Left lung (tissue), 14 donors: ENCODE measurements at places on chromosomes 13 and 19. TPM values are rescaled to one million over a fixed set of nuclear protein-coding genes. Genes with fewer than 3 reads are reported as not detected.

DNA sequence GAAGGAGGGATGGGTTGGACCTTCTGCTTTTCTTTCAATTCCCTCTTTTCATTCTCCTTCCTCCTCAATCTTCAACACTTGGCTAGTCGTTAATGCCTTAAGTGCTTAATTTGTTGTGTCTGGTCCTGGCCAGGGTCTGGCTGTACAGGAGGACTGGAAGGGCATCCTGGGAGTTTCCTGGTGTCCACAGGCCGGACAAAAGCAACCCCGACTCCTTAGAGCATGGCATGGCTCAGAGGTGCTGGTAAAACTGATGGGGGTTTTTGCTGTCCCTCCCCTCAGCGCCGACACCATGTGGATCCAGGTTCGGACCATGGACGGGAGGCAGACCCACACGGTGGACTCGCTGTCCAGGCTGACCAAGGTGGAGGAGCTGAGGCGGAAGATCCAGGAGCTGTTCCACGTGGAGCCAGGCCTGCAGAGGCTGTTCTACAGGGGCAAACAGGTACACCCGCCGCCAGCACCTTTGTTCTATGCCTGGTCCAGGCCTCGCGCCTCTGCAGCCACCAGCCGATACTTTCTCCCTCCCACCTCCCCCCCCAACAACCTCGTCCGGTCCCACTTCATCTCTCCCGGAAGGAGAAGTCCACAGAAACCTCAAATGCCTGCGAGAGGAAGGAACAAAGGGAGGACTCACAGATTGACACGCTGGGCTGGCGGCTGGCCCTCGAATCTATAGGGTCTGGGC is 1.4 kb downstream of the UHRF1 start:
- H3K27me3 ChIP-seq, result peaks cover 15% of the 10 kb centered on the region
- peak overlapping the region; percentile 63 for H3K4me3 ChIP-seq
- DNase-seq, result peak; percentile 41
- peaks cover 12% of the 10 kb centered on the region for H3K4me1 ChIP-seq
- H3K27ac ChIP-seq, result peak overlapping the region; percentile 60

GRCh38 chr19:34428549-34429285 is 536 bp downstream of the UBA2 start:
- peak; percentile 34 for DNase-seq
- H3K4me3 ChIP-seq, result peak overlapping the region; percentile 94
- peak overlapping the region; percentile 85 for H3K27ac ChIP-seq
- no peaks in the 10 kb centered on the region for H3K27me3 ChIP-seq
- no peaks in the 10 kb centered on the region for H3K36me3 ChIP-seq

- H3K4me3 ChIP-seq, result no peak overlapping the region
- peak overlapping the region; percentile 76 for H3K27ac ChIP-seq
- no peak for DNase-seq
- no peaks in the 10 kb centered on the region for H3K36me3 ChIP-seq
- H3K4me1 ChIP-seq, result peaks cover 13% of the 10 kb centered on the region
These were observed 95.3 kb downstream of the KL start for GRCh38 chr13:33111414-33112110.

GRCh38 chr13:75547917-75548316 is 1.7 kb upstream of the UCHL3 start:
- H3K27ac ChIP-seq, result no peak overlapping the region
- H3K4me1 ChIP-seq, result peaks cover 6% of the 10 kb centered on the region
- no peaks in the 10 kb centered on the region for H3K27me3 ChIP-seq
- DNase-seq, result no peak
- no peaks in the 10 kb centered on the region for H3K36me3 ChIP-seq

DNA sequence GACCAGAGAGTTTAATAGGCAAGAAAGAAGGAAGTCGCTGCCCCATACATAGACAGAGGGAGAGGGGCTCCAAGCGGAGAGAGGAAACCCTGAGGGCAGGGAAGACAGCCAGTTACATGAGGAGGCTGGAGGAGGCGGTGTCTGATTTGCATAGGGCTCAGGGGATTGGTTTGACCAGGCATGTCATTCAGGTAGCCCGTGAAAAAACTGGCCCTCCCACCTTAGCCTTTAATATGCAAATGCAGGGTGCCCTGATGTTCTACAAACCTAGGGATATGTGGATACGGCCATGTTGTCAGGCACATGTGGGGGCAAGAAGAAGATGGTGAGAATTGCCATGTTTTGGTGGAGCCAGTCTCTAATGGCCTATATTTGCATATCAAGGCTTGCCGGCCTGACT is 1461.6 kb downstream of the PCDH9 start:
- no peak overlapping the region for H3K27ac ChIP-seq
- DNase-seq, result no peak
- no peaks in the 10 kb centered on the region for H3K4me1 ChIP-seq
- H3K4me3 ChIP-seq, result no peak overlapping the region

- H3K27ac ChIP-seq, result peak overlapping the region; percentile 4
- H3K4me3 ChIP-seq, result no peak overlapping the region
- no peaks in the 10 kb centered on the region for H3K36me3 ChIP-seq
These were observed 30.0 kb downstream of the CEACAM1 start for GRCh38 chr19:42498169-42498757.

DNA sequence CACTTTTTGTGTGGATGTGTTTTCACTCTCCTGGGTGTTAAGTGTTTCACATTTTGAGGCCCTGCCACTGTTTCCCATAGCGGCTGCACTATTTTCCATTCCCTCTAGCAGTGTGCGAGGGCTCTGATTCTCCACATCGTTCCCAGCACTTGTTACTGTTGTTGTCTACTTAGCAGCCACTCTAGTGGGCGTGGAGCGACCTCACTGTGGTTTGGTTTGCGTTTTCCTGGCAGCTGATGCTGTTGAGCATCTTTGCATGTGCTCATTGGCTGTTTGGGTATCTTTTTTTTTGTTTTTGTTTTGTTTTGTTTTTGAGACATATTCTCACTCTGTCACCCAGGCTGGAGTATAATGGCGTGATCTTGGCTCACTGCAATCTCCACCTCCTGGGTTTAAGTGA is 14.4 kb downstream of the NAXD start:
- peak; percentile 31 for DNase-seq
- H3K4me3 ChIP-seq, result no peak overlapping the region
- no peak overlapping the region for H3K27ac ChIP-seq
- H3K36me3 ChIP-seq, result peaks cover 60% of the 10 kb centered on the region
- no peaks in the 10 kb centered on the region for H3K27me3 ChIP-seq
- H3K4me1 ChIP-seq, result no peaks in the 10 kb centered on the region

DNA sequence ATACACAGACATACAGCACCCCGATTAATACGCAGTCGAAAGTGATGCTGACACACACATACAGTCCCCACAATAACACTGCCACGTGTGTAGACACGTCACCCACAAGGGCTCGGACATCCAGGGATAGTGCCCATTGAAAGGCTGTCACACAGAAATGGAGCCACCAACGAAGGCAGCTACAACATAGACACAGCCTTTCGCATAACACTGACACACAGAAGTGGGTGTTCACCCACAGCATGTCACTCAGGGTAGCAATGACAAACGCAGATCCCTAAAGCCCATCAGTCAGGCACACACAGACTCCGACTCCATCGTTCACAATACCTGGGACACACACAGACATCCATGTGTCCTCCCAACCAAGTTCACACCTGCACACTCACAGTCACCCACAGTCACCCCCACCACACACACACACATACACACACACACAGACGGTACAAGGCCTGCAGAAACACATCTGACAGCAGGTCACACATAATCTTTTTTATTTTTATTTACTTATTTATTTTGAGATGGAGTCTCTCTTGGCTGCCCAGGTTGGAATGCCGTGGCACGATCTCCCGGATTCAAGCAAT is 10.4 kb upstream of the NANOS3 start:
- no peaks in the 10 kb centered on the region for H3K36me3 ChIP-seq
- H3K27me3 ChIP-seq, result peaks cover 32% of the 10 kb centered on the region
- H3K4me3 ChIP-seq, result no peak overlapping the region
- no peak for DNase-seq

DNA sequence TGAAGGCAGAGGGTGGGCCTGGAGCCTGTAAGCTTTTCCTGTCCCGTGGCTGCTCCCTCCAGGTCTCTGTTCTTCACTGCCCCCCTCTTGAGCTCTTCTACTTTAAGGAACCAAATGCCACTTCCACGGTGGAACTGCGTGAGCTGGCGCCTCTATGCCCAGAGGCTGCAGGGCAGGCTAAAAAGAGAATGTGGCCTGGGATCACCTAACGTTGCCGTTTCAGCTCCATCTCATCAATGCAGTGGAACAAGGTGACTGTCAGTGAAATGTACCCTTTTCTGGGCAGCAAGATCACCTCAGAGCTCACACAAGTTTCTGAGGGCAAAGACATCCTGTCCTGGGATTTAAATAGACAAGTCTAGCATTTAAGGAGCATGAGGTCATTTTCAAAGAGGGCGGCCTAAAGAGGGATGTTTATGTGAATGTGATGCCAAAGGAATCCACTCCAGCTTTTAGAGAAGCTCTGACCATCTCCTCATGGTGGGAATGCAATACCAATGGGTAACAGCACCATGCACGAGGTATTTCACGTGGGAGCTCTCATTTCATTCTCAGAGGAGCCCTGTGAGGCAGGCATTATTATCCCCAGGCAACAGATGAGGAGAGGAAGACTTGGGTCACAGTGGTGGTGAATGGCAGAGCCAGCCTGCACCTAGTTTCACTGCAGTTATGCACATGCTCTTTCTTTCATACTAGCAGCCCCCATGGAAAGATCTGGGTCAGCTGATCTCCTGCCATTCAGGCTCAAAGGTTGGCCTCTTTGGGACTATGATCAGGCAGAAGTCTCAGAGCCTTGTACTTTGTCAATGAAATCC is 39.3 kb downstream of the RGCC start:
- H3K36me3 ChIP-seq, result no peaks in the 10 kb centered on the region
- no peak overlapping the region for H3K4me3 ChIP-seq
- DNase-seq, result no peak
- H3K4me1 ChIP-seq, result peaks cover 28% of the 10 kb centered on the region

DNA sequence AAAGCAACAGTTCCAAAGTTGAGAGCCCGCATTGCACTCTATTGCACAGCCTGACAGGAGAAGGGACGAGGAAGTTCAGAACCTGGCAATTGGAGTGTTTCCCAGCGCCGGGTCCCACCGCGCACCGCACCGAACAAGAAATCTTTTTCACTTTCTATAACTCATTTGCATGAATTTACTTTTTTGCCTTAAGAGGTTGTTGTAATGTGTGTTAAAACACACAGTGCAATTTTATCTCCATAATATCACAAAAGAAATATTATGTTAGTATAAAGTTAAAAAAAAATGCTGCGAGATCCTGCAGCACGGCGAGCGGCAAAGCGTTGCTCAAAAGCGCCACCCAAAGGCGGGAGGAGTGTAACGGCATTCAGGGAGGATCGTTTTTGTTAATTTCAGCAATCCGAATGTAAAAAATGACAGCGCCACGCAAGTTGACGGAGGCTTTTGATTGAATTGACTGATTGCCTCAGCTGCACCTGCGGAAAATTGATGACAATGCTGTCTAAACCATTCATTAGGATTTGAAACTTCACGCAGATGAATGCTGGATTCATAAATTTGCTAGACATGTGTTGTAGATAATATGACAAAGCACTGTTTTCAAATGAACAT is 303.6 kb upstream of the ZNF507 start:
- no peak overlapping the region for H3K27ac ChIP-seq
- H3K36me3 ChIP-seq, result no peaks in the 10 kb centered on the region
- H3K27me3 ChIP-seq, result no peaks in the 10 kb centered on the region
- peak; percentile 43 for DNase-seq
- peak overlapping the region; percentile 14 for H3K4me3 ChIP-seq
- no peaks in the 10 kb centered on the region for H3K4me1 ChIP-seq

DNA sequence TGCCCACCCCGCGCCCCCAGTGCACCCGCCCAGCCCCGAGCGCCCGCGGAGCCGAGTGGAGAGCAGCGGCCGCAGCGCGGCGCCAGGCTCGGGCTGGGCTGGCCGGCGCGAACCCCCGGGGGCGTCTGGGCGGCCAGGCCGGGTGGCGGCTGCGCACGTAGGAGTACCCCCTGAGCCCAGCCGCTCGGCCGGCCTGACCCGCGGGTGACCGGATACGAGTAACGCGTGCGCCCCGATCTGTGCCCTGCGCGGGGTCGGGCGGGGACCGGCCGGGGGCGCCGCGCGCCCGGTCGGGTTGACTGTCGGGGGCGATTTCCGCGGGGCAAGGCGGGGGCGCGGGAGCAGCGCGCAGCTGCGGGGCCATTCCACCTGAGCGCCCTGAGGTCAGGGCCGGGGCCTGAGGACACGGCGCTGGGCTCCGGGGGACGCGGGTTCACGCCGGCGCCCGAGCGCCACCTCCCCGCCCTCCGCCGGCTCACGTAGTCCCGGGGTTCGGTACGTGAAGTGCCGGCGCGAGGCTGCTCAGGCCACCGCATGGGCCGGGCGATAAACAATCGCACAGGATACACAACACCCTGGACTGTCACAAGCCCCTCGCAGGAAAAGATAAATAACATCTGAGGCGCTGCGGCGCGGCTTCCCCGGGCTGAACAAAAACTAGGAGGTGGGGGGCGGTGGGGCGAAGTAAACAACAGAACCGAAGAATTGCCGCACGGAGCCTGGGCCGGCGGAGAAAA is 37.6 kb upstream of the FLT1 start:
- H3K4me3 ChIP-seq, result peak overlapping the region; percentile 43
- peak; percentile 82 for DNase-seq
- H3K27me3 ChIP-seq, result peaks cover 78% of the 10 kb centered on the region
- H3K4me1 ChIP-seq, result peaks cover 36% of the 10 kb centered on the region

GRCh38 chr13:109704771-109705635 is 81.4 kb downstream of the IRS2 start:
- peak overlapping the region; percentile 92 for H3K27ac ChIP-seq
- peak overlapping the region; percentile 12 for H3K4me3 ChIP-seq
- H3K36me3 ChIP-seq, result no peaks in the 10 kb centered on the region

GRCh38 chr13:107244241-107244640 is 676.3 kb upstream of the ARGLU1 start:
- H3K4me3 ChIP-seq, result no peak overlapping the region
- no peaks in the 10 kb centered on the region for H3K27me3 ChIP-seq
- no peak for DNase-seq
- no peaks in the 10 kb centered on the region for H3K4me1 ChIP-seq
- H3K36me3 ChIP-seq, result no peaks in the 10 kb centered on the region
- no peak overlapping the region for H3K27ac ChIP-seq

The ZNF726 gene
- total RNA-seq, result 5.1 TPM

The THSD8 gene
- total RNA-seq, result 6.6 TPM

The FPR3 gene
- 75.0 TPM for total RNA-seq

The LGALS7 gene
- not detected for total RNA-seq

The KIR2DL4 gene
- total RNA-seq, result 0.76 TPM

The TEAD2 gene
- 36.3 TPM for total RNA-seq

The ITGBL1 gene
- 50.0 TPM for total RNA-seq

The OR7D2 gene
- 0.10 TPM for total RNA-seq

The ERICH6B gene
- not detected for total RNA-seq

The OR10H1 gene
- not detected for total RNA-seq
